Fibroblast of upper back skin (primary cell): ENCODE measurements at places on chromosomes 3 and 15.

GRCh38 chr3:36756269-36756668, 8.1 kb downstream of the DCLK3 start:
- DNase-seq: no peak

GRCh38 chr3:124296406-124296805, 304.5 kb upstream of the ROPN1 start:
- no peak for DNase-seq

- no peak for DNase-seq
Observed at GRCh38 chr3:169083163-169083562, 580.3 kb downstream of the MECOM start.

GRCh38 chr15:99177679-99178078, 71.7 kb downstream of the TTC23 start:
- no peak for DNase-seq

DNA sequence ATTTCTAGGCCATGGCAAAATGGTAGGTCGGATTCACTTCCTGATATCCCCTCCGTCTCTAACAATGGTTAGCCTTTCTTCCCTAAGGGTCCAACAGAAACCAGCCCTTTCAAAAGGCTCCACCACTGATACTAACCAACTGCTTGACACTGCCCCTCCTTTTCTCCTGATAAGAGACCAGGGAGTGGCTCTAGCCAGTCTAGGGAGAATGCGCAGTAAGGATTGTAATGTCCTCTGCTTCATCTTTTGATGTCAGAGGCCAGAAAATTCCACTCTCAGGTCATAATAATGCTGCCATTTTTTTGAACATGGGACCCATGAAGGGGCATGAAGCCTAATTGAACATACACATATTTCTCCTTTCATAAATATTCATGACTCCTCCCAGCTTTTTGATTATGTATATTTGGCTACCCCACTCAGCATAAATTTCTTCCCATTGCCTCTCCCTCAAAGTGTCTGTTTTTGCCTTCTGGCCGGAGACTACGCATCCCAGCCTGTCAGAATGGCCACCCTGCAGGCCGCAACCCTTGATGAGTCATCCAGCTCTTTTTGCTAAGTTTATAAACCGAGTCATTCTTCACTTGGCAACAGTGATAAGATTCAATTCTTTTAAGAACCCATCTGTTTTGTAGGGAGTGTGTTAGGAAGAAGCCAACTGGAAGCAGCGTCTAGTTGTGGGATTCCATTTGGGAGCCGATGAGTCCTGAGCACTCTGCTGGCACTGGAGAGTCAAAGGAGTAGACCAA, 189.0 kb upstream of the MCTP2 start:
- DNase-seq: no peak

DNA sequence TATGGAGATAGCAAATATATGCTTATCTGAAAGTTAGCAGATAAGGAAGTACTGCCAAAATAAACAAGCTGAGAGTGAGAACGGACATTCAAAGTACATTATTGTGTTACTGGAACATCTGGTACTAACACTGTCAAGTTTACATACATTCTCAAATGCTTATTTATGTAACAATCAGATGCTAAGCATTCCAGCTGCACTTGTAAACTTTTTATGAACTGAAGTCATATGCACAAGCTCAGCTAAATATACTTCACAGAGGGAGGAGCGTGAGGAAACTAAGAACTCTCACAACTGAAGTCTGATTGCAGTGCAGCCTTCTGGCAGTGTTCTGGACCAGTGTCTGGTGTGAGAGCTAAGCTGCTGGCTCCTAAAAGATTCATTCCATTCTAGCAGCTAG, 223.7 kb upstream of the NANOGP8 start:
- peak; percentile 93 for DNase-seq

GRCh38 chr3:117104381-117104780, 394.8 kb downstream of the TUSC7 start:
- peak; percentile 55 for DNase-seq

GRCh38 chr3:55639896-55640765, 153.0 kb upstream of the WNT5A start:
- DNase-seq: no peak

DNA sequence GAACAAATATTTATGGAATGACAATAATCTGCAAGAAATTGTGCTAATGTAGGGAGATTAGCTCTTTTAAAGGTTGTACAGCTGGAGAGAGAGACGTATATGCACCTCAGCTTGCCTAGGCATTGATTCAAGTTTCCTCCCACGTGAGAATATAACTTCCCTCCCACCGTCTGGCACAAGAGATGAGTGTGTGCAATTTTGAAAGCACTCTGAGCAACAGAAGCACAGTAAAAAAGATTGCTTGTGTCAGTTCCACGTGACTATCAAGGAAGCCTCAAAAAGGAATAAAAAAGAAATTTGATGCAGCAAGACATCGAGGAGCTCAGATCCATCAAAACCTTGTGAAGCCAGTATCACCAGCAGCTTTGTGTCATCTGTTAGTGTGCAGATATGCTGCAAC, 435.3 kb downstream of the TUSC7 start:
- peak; percentile 61 for DNase-seq

- DNase-seq: no peak
Observed at GRCh38 chr3:195441476-195441991, 1.3 kb downstream of the ACAP2 start.

- DNase-seq: no peak
Observed at GRCh38 chr3:132654190-132654589, 5.4 kb downstream of the ACAD11 start.

DNA sequence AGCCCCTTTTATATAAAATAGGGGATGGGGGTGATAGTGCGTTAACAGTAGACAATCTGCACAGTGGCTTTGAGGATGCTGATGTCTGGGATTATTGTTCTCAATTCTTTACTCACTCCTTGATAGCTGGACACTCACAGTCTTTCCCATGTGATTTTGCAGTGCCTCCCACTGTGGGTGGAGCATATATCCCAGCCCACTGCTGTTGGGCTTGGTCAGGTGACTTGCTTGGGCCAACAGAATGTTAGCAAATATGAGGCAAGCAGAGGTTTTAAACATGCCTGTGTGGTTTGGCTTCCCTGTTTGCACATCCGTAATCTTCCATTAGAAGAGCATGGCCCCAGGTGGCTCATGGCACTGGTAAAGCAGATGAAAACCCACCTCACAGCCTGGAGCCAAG, 46.5 kb downstream of the CPA3 start:
- no peak for DNase-seq

GRCh38 chr15:70197318-70197944, 99.7 kb upstream of the TLE3 start:
- DNase-seq: no peak

DNA sequence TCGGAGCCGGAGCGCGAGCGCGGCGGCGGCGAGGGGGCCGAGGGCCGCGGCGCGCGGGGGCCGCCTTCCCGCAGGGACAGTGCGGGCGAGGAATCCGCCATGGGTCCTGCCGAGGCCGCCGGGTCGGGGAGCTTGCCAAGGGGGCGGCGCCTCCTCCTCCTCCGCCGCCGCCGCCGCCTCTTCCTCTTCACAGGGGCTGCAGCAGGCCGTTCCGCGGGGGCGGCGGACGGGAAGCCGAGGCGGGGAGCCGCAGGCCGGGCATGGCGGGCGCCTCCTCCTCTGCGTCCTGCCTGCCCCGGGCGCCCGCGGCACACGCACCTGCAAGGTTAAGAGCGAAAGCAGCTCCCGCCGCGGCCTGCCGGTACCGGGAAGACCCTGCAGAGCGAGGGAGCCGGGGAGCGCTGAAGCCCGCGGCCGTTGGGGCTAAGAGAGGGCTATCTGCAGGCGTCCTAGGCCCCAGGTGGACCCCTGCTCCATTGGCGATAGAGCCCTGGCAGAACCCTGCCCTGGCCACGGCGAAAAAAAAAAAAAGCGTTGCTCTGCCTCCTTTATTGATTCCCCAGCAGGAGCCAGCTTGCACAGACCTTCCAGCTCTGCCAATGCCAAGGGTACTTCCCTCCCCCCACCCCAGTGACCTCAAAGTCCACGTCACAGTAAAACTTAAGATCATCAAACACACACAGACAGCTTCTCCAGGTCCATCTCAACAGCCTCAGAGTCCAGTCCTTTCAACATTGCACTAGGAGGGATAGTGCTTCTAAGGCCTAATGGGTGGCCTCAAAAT, at the start of gene LYSMD2:
TSS of gene LYSMD2 (minus strand) at position 134 of the 784 bp plus-strand sequence. CDS start at position 101, 33 bp downstream.
- DNase-seq: peak; percentile 54

GRCh38 chr3:59240666-59241255, 190.9 kb upstream of the CFAP20DC start:
- DNase-seq: peak; percentile 44

DNA sequence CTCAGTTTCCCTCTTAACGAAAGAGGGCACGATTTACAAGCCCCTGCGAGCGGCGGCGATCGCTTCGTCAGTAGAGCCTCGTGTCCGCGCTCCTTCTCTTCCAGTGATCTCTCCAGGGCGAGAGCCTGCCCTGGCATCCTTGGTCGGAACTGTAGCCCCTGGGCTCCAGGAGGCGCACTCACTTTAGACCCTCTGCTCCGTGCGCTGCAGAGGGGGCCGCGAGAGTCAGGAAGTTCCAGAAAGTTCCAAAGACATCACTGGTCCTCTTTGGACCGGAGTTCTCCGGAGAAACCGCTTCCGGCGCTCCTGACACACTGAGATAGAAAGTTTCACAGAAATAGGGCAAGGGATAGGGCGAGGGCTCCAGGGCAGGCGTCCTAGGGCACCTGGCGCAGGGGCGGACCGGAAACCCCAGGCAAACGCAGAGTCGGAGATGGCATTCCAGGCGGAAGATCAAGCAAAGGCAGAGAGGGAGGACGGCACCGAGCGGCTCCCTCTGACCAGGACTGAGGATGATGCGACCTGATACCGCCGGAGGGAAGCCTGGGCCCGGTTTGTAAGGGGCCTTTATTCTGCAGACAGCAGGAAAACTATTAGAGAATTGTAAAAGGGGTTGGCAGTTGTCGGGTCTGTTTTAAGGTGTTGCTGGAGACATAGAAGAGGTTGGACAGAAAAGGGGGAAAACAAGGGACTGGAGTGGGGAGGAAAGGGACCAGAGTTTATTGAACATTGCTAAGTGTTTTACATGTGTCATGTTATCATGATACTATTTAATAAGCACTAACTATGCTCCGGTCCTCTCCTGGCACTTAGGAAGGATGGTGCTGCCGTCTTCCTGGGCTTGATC, 1.3 kb upstream of the CPEB1 start:
- DNase-seq: no peak

DNA sequence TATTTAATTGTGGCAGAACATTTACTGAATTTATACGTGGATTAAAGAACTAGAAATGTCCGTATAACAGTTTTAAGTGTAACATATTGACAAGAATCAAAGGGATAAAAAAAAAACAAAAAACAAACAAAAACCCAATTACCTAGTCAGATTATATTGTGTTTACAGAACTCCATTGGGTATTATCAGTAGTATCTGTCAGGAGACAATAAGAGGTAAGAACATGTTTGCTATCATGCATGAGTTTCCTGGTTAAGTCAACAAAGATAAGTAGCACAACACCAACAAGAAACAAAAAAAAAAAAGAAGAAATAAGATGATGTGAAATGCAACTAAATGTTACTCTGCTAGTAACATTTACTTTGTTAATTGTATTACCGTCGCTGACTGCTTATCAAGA, 570.6 kb downstream of the ZBBX start:
- DNase-seq: no peak

DNA sequence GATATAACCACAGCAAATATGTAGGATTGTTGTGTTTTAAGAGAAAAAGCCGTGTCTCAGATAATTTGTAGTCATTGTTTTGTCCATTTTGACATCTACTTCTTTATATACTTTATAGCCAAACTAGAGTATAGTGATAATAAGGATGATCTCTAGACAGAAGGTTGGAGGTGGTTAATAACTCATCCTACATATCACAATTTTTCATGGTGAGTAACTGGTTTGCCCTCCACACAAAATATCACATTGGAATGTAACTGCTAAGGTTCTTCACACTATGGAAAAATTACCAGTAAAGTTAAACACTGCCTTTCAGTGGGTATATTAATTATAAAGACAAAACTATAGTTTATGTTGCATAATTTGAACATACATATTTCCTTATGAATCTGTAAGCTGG, 380.7 kb downstream of the LPP start:
- peak; percentile 50 for DNase-seq

DNA sequence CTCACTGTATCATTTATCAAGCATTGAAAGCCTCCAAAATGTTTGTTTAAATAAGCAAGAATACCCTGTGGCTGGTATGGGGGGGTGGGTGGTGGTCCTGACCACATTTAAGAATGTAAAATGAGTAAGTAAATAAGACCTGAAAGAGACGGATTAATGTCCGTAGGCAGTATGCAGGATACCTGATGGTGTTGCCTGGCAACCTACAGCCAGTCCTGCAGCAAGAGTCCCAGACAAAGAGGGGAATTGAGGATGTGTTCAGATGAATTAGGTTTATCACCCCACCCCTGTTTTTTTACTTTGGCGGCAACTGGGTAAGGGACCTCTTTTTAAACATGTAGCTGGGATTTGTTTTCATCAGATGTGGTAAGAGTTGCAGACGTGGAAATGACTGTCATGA, 99.8 kb upstream of the BFSP2 start:
- DNase-seq: no peak

DNA sequence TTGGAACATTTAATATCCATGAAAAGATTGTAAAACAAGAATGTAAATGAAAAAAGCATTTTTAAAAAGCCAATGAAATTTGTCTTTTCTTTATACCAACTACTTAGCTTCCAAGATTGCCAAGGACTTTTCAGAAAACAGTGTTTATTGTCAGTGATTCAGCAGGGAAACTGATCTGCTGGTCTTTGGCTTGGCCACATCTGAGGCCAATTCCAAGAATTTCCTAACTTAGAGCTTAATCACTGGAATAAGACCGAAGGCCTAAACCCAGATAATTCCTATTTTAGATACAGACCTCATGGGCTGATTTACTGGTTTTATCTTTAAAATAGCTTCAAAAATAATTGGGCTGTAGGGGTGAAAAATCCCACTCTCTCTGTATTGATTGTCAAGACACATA, 260.5 kb upstream of the RORA start:
- DNase-seq: peak; percentile 23

GRCh38 chr15:79311901-79312553, 1.1 kb downstream of the TMED3 start:
- DNase-seq: no peak

GRCh38 chr3:130386604-130387263, 41.3 kb downstream of the COL6A5 start:
- peak; percentile 36 for DNase-seq

DNA sequence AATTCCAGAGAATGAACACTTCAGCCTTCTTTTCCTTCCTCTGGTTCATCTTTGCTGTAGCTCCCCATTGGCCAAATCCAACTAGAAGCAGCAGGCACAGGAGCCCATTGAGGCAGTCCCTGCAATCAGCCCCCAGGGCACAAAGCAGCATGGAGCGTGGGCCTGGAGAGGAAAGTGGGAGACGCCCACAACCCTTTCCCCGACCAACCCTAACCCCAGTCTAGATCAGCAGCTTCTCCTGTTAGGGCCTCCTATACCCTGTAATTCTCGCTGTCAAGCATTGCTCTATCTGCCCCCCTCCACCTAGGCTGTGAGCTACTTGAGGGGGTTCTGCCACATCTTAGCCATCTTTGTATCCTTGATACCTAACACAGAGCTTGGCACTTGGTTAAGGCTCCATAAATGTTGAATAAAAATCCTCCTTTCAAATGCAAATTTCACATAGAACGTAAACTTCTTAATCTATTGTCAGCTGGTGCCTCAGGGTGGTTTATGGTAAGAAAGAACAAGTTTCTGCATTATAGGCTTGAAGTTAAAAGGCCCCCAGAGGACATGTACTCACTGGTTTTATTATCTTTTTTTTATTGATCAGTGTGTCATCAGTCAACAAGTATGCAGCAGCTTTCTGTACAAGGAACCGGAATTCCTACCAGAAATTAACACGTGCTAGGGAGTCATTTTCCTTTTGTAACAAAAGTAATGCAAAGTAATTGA, 97.9 kb upstream of the PFN2 start:
- no peak for DNase-seq
